AG08395 (cell line): ENCODE measurements at places on chromosomes 6 and 20.

- DNase-seq: peak; percentile 55
Measured at GRCh38 chr6:43698584-43699349, 11.2 kb upstream of the MRPS18A start.

GRCh38 chr20:2001119-2001518, 7.3 kb upstream of the PDYN start:
- DNase-seq: no peak

- DNase-seq: no peak
Measured at GRCh38 chr6:160298121-160298520, 39.5 kb upstream of the SLC22A2 start.

- no peak for DNase-seq
Measured at GRCh38 chr6:18171871-18172270, 16.6 kb downstream of the KDM1B start.
